ENCODE measurements at places on chromosomes 5 and 9.

GRCh38 chr9:1759771-1760300, 255.3 kb upstream of the SMARCA2 start:
- DNase-seq: no peak

DNA sequence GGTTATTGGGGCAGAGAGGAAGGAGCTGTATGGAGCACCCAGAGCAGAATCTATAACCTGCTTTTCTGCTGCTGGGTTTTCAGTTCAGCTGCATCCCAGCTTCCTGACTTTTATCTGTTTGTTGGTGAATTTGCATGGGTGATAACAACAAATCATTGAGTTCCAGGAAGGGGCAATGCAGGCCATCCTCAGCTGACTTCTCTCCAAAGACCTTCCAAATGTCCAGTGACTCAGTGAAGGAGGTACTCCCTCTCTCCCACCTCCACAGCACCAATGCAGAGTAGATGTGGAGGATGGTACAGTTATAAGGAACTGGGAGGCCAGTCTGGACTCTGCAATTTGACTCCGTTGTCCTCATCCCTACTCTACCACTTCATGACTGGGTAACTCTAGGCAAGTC, 1.6 kb upstream of the TXN start:
- DNase-seq: no peak

GRCh38 chr5:171425596-171426244, 6.3 kb downstream of the FGF18 start:
- no peak for DNase-seq

DNA sequence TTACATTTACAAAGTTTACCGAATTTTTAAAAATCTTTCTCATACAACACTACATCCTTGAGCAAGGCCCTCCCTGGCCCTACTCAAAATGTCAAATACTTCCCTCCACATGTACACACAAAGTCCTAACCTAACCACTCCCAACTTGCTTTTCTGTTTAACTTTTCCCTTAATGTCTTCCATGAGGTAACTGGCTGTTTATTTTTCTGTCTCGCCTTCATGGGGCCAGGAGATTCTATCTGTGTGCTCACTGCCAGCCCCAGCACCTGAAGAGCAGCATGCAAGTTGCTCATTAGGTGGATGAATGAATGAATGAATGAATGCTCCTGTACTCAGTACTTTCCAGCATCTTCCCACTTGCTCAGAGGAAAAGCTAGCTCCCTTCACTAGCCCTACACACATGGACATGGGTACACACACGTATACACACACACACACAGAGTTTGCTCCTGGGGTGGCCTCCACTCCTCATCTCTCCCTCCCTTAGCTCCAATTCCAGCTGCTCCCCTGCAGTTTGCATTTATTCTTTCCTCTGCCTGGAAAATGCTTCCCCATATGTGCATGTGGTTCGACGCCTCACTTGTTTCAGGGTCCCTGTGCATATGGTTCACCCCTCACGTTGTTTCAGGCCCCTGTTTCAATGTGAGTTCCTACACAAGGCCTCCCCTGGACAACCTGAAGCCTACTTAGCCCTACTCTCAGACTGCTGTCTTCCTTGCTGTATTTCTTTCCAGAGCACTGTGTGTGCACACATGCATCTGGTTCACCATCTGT, 165.2 kb downstream of the ROR2 start:
- no peak for DNase-seq

- no peak for DNase-seq
These were observed 34.0 kb downstream of the ADAM19 start for GRCh38 chr5:157541447-157542118.

- DNase-seq: no peak
These were observed 530.5 kb downstream of the MTRR start for GRCh38 chr5:8399471-8399870.

Measured in WTC11 (cell line).